ENCODE measurements at places on chromosomes 11 and 22. TPM values are rescaled to one million over a fixed set of nuclear protein-coding genes. Genes with fewer than 3 reads are reported as not detected.

Gene LRRC4C
- total RNA-seq: 1.9 TPM

- no peak for DNase-seq
These were observed 19.9 kb upstream of the FAT3 start for GRCh38 chr11:92204731-92205130.

GRCh38 chr11:36713715-36714114, 115.7 kb upstream of the RAG2 start:
- peak; percentile 7 for DNase-seq

GRCh38 chr11:14446701-14447169, 52.9 kb downstream of the COPB1 start:
- DNase-seq: no peak

GRCh38 chr11:47905358-47906059, 57.4 kb upstream of the NUP160 start:
- DNase-seq: no peak

Gene ZNF215
- 3.3 TPM for total RNA-seq

Gene OR2AT4
- total RNA-seq: not detected

- DNase-seq: no peak
These were observed 137.3 kb downstream of the KCNA4 start for GRCh38 chr11:29879560-29879959.

GRCh38 chr11:70007796-70008195, 70.3 kb upstream of the ANO1 start:
- no peak for DNase-seq

- DNase-seq: no peak
These were observed 87.2 kb downstream of the MYO18B start for GRCh38 chr22:25829237-25829636.

DNA sequence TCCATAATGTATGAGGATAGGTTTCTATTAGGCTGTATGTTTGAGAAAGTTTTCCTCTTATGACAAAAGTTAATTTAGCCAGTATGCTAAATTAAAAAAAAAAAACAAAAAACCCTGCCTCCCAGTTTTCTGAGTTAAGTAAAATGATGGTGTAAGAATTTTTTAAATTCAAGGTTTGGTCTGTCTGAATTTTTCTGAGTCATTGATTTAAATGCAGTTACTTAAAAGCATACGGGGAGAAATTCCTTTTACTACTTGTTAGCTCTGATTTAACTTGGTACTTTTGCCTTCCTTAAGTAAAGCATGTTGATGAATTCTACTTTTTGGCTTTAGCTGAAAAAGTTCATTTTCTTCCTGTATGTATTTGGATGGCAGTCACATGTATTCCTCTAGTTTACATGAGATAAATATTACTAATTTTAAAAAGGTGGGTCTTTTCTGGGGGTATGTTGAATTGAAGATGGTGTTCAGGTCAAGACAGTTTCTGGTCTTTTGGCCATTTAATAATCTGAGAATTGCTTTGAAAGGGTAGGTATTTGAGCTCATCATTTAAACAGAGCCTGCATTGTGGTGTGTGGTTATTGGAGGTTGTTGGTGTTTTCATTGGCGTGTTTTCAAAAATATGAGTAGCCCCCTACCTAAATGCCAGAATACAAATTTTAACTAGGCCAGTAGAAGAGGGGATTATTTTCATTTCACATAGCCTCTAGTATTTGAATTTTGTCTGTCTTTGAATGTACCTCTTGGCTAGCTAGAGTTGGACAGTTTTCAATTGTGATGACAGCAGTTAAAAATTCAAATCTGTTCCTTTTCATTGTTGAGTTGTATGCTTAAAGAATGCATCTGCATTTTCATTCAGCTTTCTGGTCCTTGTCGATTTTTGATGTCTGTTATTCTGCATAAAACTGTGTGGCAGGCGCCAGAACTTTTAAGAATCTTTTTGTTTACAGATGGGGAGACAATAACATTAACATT, 64.7 kb downstream of the MTMR3 start:
- no peak for DNase-seq

DNA sequence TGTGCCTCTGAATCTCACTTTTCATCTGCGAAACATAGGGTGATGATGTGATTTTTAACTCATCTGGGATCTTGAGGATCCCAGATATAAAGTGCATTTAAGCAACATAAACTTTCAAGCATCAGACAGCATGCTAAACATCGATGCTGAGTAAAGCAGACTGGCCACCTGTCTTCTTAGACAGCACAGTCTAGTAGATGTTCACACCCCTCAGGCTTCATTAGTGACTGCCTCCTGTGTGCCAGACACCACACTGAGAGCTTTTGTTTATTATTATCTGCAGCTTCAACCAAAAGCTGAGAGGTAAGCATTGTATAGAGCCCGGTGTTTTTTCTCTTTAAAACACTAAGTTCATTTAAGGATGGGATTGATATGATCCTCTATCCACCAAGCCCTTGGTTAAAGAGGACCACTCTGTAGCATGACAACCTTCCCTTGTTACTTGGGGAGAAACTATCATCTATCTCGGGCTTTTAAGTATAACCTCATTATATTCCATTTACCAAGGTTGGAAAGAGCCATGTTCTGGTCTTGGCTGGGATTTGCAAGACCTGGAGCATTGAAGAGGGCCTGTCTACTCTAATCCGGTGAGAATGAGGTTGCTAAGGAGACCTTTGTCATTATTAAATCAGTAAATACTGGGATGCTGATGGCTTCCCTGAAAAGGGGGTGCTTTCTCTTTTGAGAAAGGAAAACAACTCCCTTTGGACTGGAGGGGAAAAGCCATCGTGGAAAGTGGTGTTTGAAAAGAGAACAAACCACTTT, 114.2 kb upstream of the SEZ6L start:
- no peak for DNase-seq

GRCh38 chr11:7612056-7612660, 61.1 kb downstream of the CYB5R2 start:
- DNase-seq: no peak

DNA sequence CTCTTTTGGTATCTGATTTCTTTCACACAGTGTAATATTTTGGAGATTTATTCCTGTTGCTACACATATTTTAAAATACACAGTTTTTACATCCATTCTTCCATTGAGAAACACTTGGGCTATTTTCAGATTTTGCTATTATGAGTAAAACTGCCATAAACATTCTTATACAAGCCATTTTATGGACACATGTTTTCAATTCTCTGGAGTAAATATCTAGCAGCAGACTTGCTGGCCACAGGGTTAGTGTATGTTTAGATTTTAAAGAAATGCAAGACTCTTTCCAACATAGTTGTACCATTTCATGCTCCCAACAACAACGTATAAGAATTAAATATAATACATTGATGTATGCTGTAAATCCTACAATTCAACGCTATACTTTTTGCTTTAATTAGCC, 360.8 kb upstream of the PITPNB start:
- DNase-seq: no peak

DNA sequence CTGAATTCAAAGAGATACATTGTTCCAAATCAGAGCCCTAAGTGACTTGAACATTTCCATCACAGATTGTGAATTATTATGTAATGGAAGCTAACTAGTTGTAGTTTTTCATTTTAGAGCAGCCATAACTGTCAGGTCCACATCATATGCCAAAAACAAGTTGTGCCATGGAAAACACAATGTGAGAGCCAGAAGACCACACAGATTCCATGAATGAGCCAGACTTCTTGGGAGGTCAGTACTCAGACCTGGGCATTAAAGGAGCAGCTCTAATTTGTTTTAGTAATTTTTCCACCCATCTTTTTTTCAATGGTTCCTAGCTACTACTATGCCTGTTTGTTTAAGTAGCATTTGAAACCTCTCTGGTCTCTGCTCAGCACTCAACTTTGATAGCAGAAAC, 279.4 kb downstream of the FAT3 start:
- no peak for DNase-seq

DNA sequence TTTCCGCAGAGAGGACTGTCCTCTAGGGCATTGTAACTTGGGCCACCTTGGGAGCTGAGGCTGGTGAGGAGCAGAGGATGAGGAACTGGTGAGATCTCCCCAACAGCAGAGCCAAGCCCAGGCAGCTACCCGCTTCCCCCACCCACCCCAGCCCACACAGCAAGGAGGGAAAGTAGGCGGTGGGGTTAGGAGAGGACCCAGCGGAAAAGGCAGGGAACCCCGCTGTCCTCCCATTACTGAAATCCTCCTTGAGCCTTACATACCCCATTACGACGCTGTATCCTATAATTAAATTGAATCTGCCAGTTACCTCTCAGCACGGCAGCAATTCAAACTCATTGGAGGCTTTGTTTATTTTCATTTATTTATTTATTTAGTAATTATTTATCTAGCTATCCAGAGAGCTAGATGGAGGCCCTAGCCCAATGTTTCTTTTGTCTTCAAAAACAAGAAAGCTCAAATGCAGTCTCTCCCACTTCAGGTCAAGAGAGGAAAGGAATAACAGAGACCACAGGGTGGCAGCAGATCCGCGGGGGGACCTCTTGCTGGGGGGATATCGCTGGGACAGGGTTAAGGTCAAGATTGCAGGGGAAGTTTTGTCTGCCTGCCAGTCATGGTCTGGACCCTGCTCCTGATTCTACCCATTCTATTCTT, 218.0 kb downstream of the ST3GAL4 start:
- no peak for DNase-seq

Gene SMPD1
- 42.6 TPM for total RNA-seq

DNA sequence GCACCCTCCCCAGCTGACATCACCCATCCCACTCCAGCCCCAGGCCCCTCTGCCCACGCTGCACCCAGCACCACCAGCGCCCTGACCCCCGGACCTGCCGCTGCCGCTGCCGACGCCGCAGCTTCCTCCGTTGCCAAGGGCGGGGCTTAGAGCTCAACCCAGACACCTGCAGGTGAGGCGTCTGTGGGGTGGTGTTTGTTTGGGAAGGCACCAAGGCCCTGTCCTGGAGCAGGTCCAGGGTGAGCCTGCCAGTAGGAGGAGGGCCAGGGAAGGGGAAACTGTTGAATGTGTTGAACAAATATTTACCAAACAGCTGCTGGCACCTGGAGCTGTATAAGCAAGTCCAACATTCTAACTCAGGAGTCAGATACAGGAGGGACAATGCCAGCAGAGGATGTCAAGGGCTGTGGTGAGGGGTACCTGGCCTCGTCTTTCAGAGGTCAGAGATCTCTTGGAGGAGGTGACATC, 3.1 kb downstream of the VEGFB start:
- DNase-seq: peak; percentile 89

GRCh38 chr11:25859776-25860175, 472.2 kb upstream of the ANO3 start:
- no peak for DNase-seq

GRCh38 chr11:47057365-47057764, 119.3 kb downstream of the ARFGAP2 start:
- DNase-seq: no peak

- no peak for DNase-seq
These were observed 116.9 kb upstream of the SNX19 start for GRCh38 chr11:131033151-131033651.

Gene MMP8
- total RNA-seq: not detected

- no peak for DNase-seq
These were observed 73.6 kb downstream of the MICAL3 start for GRCh38 chr22:17950651-17951214.

Gene UBE2L6
- 19.4 TPM for total RNA-seq

DNA sequence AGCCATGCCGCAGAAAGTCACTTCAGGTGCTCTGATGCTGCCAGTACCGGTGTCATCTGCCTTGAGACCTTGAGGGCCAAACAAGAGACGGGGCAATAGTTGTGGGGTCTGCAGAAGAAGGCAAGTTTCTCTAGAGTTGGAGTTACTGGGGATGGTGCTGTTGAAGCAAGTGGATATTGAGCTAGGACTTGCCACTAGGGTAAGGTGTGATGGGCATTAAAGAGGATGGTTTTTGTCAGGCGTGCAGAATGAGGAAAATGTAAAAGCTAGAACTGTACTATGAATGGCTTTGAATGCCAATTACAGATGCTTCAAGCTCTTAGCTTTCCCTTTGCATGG, 61.6 kb downstream of the TNRC6B start:
- no peak for DNase-seq
